Nephron progenitor cell (in vitro differentiated cells): ENCODE measurements at places on chromosomes 6 and 20.

DNA sequence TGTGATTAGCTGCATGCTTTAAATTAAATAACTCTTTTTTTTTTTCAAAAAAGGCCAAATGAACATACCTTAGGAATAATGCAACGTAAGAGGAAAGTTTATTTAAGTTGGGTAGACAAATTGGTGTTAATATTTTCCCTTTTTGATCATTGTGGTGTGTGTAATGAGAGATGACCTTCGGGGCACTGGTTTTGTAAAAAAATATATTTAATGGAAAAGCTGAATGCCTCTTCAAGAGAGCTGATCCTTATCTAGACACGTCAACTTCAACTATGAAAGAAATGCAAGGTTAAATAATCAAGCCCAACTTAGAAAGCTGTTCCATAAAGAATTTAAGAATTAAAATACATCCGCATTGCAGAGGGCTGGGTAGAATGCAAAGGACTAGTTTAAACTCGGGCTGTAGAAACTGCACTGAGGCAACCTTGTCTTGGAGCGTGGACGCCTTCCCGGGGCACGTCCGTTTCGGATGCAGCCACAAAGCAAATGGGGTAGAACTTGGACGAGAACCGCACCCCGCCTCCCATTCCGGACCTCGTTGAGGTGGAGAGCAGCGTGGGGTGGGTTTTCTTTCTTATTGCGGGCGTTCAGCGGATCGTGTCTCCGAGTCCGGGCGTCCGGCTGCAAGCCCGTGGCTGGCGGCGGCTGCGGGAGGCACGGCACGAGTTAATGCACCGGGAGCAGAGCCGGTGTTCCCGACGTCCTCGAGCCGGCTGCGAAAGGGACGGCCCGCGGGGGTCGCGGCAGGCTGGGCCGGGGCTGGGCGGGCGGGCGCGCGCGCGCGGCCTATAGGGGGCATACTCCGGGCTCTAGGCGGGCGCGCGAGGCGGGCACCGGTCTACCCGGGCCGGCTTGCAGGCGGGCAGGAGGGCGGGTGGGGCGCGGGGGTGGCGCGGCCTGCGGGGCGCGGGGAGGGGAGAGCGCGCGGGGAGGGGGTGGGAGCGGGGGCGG is 1.9 kb downstream of the JARID2 start:
- DNase-seq: peak; percentile 72

- peak; percentile 78 for DNase-seq
Measured at GRCh38 chr20:34824806-34825529, 483 bp downstream of the NCOA6 start.

GRCh38 chr20:24733416-24733815 is 215.7 kb upstream of the CST7 start:
- DNase-seq: no peak

- no peak for DNase-seq
Measured at GRCh38 chr6:146914489-146915483, 289.4 kb upstream of the STXBP5 start.

DNA sequence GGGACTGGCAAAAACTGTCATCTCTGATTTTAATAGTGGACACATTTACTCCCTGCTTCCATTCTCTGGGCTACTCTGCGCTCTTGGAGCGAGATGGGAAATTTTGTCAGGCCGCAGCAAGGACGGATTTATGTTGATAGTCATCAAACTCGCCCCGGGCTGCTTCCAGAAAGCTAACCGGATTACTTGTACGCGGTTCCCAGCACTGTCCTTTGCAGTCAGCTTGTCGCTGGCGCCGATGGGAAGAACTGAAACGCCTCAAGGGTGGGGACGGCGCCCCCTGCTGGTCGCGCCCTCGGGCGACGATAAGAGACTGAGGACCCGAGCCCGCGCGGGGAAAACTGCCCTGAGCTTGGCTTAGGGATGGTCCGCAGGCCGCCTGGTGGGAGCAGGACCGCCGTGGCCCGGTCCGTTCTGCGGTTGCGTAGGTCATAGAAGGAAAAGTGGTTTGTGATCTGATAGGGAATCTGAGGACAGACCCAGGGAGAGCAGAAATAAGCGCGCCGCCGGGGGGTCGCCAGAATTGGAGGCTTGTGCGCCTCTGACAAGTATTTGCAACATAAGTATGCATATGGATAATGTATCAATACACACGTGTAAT is 984 bp upstream of the ABT1 start:
- DNase-seq: peak; percentile 95

DNA sequence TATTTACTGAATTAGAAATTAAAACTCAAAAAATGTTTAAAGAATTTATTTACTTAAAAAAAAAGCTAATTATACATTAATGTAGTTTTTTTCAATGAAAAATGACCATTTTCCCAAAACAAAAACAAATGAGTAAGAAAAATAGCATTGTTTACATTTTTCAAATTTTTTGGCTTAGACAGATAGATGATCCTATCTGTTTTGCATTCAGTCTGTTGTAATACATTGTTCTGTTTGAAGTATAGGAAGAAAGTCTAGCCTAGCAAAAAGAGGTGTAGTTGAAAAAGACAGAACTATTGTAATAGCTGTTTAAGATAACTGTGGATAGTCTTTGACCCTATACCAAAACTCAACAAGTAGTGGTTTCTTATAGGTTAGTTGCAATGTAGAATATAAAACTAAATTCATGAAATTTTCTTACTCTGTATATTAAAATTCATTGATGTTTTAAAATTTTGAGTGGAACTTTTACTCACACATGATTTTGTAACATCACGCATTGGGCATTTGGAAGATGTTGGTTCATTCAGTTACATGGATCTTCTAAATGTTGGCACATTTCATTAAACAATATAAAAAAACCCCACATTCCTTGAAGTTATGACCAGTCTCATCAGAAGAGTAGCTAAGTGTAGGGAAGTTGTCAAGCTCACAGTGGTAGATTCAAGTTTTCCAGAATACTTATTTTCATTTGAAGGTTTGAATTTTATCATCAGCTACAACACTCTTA is 62.0 kb downstream of the KCNS1 start:
- no peak for DNase-seq

GRCh38 chr6:10458287-10458686 is 43.4 kb upstream of the TFAP2A start:
- no peak for DNase-seq

GRCh38 chr20:49283176-49283702 is 5.4 kb upstream of the ZNFX1 start:
- DNase-seq: no peak

DNA sequence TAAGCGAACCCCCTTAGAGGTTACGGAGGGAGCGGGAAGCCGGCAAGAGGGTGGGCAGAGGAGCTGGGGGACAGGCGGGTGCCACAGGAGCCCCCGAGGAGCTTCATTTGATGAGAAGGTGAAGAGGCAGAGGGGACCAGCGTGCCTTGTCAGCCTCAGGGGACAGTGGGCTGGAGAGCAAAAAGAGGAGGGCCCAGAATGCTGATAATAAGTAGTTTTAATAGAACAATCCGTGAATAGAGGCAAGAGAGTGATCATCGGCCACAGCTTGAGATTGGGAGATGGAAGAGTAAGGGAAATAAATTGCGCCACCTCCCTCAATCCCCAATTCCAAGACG is 1.3 kb downstream of the COL19A1 start:
- DNase-seq: no peak

- DNase-seq: peak; percentile 83
Measured at GRCh38 chr6:1396952-1397868, 7.8 kb downstream of the FOXF2 start.

- no peak for DNase-seq
Measured at GRCh38 chr6:158016571-158017383, 35.1 kb downstream of the SYNJ2 start.

- no peak for DNase-seq
Measured at GRCh38 chr20:21559305-21559704, 45.4 kb upstream of the NKX2-2 start.

- DNase-seq: no peak
Measured at GRCh38 chr6:99013145-99013544, 65.4 kb upstream of the FBXL4 start.

- DNase-seq: no peak
Measured at GRCh38 chr20:10497791-10498190, 62.7 kb downstream of the SLX4IP start.

DNA sequence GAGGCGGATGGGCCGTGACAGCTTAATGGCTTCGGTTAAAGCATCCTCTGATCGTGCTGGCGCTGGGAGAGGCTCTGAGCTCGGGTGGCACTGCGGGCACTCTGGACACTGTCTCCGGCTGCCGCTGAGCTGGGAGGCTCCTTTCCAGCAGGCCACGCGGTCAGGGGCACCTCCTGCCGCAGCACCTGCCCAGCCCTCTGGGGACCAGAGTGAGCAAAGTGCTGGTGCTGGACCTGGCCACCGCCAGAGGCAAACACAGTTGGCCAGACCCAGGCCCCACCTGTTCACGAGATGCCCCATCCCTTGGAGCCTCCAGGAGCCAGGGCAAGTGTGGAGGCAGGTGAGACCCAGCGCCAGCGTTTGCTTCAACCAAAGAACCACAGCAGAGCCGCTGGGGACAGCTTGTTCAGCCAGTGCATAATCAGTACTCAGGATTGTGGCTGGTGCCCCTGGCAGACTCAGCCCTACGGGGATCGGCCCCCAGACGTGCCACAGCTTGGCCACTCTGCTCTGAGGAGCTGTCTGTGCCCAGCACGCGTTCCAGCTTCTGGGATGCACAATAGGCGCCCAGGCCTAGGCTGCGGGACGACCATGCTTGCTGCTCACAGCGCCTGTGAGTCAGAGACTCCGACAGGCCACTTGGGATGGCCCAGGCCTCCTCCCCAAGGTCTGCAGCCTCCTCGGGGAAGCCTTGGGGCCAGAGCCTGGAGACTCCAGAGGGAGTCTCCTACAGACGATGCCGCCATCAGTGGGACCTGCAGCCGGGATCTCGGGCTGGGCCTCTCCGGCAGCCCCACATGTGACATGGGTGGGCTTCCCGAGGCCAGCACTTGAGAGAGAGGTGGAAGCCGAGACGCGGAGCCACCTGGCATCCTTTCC is 38.2 kb upstream of the SLCO4A1 start:
- no peak for DNase-seq

DNA sequence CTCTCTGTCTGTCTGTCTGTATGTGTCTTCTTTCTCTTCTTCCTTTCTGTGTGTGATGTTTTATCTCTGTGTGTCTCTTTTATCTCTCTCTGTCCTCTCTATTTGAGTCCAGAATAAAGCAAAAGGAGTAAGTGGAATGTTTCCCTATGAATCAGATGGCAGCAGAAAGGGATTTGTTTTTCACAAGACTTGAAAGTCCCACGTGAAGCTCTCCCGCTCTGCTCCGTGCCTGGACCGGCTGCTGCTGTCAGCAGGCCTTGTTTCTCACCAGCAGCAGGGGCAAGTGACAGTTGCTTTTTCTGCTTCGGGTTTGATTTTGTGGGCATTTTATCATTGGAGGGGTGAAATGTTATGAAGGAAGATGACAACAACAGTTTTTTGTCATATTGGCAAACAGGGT is 212.7 kb downstream of the PACRG start:
- DNase-seq: no peak

DNA sequence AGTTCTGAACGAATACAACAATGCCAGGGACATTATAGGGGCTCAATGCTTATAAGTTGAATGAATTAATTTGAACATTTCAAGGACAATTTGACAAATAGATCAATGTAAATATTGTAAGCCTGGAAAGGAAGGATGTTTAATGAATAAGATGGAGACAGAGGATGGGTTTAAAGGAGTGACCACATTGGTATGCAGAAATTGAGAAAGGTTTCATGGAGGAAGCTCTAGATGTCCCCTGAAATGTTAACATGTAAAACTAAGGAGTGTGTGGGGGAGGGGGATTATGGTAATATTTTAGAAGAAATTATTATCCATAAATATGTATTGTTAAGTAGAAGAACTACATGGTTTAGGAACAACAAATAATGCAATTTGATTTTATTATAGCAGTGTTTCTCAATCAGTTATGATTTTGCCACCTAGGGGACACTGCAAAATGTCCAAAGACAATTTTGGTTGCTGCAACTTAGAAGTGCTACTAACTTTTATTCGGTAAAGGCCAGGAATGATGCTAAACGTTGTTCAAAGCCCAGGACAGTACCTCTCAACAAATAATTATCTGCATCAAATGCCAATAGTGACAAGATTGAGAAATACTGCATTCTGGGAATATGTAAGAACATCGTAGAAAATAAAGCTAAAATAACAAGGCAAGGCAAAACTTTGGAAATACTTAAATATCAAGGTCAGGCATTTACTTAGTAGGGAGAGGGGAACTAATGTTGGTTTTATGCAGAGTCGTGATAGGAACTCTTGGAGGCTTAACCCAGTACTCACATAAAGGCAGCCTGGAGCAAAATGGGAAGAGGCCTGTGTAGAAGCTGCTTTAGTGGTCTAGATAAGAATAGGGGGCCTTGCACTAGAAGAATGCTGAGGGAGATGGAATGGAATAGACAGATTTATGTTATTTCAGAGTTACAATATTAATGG is 686.9 kb upstream of the CITED2 start:
- DNase-seq: no peak

DNA sequence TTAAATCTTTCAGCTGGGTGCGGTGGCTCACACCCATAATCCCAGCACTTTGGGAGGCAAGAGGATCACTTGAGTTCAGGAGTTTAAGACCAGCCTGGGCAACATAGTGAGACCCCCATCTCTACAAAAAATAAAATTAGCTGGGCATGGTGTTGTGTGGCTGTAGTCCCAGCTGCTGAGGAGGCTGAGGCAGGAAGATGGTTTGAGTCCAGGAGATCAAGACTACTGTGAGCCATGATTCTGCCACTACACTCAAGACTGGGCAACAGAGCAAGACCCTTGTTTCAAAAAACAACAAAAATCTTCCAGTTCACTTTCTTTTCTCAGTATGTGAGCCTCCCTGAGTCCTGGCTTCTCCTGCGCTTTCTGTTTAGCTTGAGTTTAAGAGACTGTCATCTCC is 7.9 kb downstream of the SDHAF4 start:
- DNase-seq: no peak

GRCh38 chr20:45611054-45611453 is 18.5 kb upstream of the WFDC10A start:
- DNase-seq: peak; percentile 5

DNA sequence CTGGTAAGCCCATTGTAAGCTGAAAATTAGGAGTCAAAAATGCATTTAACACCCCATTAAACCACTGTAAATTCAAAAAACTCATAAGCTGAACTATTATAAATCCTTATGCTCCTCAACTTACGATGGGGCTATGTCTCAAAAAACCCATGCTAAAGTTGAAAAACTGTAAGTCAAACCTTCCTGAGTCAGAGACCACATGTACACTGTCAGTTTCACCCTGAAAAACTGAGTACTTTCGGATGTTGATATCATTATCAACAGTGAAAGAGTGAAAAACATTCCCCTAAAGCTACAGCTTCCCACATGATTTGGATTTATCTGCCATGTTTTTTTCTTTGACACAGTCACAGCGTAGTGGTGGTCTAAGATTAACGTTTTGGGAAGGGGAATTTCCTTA is 14.2 kb downstream of the RAB23 start:
- no peak for DNase-seq

- DNase-seq: no peak
Measured at GRCh38 chr6:33441457-33441856, 12.9 kb upstream of the ZBTB9 start.

GRCh38 chr6:119037941-119038623 is 40.4 kb downstream of the FAM184A start:
- DNase-seq: no peak

DNA sequence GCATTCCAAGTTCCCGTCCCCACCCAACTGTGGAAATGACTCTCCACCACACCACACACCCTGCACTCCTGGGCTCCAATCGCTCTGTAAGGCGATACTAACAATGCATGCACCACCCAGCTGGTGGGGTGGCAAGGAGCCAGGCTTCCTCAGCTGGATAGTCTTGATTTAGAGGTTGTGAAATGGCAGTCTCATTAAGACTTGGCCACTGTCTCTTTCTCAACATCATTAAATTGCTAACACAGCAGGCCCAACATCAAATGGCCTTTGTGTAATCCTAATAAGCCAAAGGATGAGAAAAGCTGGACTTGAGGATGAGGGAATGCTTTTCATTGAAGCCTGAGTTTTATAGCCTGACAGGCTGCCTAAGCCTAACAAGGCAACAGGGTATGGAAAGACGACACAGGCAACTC is 223.7 kb downstream of the GMDS start:
- peak; percentile 13 for DNase-seq
